ENCODE measurements at places on chromosomes 16 and 17. TPM values are rescaled to one million over a fixed set of nuclear protein-coding genes. Genes with fewer than 3 reads are reported as not detected.

AIPL1 gene
- total RNA-seq: not detected

TBX6 gene
- total RNA-seq: 0.67 TPM

MYH11 gene
- 53.5 TPM for total RNA-seq

KRT33A gene
- not detected for total RNA-seq

SLC6A2 gene
- total RNA-seq: 0.64 TPM

WNT9B gene
- 0.74 TPM for total RNA-seq

ALDH3A1 gene
- total RNA-seq: 1.3 TPM

MMP25 gene
- 21.6 TPM for total RNA-seq

PIPOX gene
- 1.3 TPM for total RNA-seq

RAB34 gene
- total RNA-seq: 43.3 TPM

CCDC47 gene
- 110 TPM for total RNA-seq

TBC1D3K gene
- total RNA-seq: not detected

TNFSF12 gene
- 43.0 TPM for total RNA-seq

HIGD1B gene
- total RNA-seq: 1.3 TPM

ARSG gene
- total RNA-seq: 4.3 TPM

SUZ12 gene
- total RNA-seq: 19.6 TPM

NPTX1 gene
- total RNA-seq: not detected

HOXB5 gene
- 2.0 TPM for total RNA-seq
